ENCODE measurements at places on chromosomes 1 and 21.

- peak; percentile 14 for DNase-seq
Observed at GRCh38 chr1:37602750-37603694, 7.3 kb upstream of the GNL2 start.

DNA sequence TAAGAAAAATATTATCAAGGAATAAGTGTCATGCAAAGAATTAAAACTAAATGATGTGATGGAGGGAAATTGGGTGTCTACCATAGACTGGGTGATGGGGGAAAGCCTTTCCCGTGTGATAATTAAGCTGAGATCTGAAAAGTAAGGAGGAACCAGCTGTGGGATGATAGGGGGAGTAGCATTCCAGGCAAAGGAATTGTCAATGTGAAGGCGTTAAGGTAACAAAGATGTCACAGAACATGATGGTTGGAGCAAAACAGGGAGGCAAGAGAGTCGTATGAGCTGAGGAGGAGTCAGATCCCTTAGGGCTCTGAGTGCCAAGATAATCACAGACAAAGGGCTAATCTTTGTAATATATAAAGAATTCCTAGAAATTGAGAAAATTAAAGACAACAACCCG is 170.1 kb downstream of the CDC7 start:
- DNase-seq, result no peak

GRCh38 chr1:114131526-114132220 is 22.0 kb downstream of the SYT6 start:
- no peak for DNase-seq

- no peak for DNase-seq
Observed at GRCh38 chr1:12186679-12186985, 19.8 kb downstream of the TNFRSF1B start.

DNA sequence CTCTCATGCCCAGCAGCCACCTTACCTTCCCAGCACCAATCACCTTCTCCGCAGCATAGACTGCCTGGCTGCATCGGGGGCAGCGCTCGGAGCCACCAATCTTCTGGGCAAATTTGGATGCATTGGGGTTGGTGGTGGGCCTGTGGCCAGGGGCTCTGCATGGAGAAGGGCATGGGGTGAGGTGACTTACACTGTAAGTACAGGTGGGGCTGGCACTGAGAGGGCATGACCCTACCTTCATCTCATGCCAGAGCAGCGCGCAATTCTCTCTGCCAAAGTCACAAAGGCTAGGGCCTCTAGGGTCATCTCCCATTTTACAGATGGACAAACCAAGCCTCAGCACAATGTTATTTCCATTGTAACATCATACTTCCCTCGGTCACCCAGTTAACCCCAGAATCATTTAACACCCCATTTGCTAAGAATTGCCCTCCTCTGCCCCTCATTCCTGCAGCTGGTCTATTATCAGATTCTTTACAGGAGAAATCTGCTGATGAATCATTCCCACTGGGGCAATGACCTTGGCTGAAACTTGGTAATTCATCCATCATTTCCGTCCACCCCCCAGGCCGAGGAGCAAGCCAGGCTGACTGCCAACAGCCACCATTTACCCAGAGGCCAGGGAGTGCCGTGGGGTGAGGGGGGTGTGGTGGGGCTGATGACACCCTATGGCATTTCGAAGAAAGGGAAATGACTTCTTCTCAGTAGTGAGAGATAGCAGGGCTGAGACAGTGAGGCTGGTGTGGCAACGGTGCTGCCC is 17.9 kb downstream of the CSRP1 start:
- no peak for DNase-seq

DNA sequence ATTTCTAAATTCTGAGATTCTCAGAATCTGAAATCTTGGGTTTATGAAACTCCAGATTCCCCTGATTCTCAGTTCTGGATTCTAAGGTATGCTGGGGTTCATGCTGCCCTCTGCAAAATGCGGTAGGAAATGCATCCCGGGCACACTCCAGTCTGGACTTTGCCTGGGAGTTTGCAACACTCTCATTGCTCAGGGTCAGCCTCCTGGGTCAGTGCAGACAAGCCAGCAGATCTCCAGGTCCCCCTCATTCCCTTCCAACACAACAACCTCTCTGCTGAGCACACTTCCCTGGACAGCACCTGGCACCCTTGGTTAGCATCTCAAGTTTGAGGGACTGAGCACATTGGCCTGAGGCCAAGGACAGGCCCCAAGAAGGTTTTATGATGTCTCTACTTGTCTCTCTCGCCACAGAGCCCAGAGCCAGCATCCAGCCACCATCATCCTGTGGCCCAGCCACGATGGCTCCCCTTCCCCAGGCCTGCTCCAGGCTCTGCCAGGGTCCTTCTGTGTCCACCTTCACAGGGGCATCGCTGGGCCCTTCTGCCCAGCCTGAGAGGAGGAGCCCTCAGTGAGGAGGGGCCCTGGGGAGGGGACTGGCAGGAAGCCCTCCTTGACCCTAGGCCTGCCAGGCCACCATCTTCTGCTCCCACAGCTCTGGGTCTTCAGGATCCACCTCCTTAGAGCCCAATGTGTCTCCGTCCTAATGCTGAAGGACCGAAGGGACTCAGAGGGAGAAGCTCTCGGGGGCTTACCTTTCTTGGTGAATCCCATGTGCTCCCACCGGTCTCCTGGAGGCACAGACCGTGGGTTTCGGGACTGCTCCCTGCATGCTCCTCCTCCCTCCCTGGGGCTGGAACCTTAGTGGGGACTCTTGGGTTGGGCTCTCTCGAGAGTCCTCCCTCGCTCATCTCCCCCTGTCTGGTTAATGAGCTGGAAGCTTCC is 550.7 kb downstream of the PTPRU start:
- DNase-seq, result no peak

DNA sequence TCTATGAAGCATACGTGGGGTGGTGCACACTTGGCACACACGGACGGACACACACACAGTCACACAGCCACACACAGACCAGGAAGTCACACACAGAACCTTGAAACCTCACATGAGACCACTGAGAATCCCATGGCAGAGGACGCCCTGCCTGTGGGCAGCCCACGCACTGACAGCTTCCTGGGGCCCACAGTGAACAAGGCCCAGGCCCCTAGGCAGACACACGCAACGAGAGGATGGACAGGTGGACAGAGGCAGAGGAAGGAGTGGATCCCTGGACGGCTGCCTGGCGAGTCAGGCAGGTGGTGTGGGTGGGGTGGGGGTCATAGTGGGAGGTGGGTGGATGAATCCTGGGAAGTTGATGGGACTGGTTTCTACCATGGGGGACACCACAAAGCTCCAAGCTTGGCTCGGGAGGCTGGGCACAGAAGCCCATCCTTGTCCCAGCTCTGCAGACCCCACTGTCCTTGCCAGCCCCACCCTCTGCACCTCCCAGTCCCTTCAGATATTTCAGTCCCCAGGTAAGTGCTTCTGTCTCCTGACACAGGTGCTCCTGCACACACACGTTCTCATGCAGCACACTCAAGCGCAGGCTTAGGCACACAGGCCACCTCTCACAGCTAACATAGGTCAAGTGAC is 49.1 kb downstream of the WNT9A start:
- DNase-seq, result no peak

GRCh38 chr1:172909606-172910326 is 141.0 kb downstream of the TNFSF18 start:
- DNase-seq, result no peak

GRCh38 chr21:45578176-45578801 is 36.0 kb upstream of the SLC19A1 start:
- no peak for DNase-seq

GRCh38 chr1:50452700-50453099 is 29.5 kb upstream of the DMRTA2 start:
- no peak for DNase-seq

DNA sequence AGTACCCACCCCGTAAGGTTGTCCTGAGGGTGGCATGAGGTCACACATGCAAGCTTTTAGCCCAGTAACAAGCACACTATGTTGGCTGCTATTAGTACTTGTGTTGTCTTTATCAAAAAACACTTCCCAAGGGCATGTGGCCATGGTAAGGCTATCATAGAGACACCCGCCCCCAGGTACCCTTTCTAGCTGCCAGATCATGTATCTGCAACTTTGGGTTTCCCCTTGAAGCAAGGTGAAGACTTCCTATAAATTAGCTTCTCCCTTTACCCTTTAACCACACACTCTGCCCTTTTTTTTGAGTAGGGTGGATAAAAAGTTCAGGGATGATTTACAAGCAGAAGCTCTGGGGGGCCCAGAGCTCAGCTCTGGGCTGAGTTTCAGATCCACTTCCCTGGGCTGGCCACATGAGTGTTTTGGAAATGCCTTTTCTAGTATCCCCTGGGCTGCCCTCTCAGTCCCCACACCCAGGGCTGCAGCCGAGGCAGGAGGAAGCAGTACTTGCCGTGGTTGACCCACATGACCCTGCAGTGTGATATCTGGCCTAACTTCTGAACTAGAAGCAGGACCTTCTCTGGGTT is 2.0 kb downstream of the ZDHHC18 start:
- no peak for DNase-seq

GRCh38 chr1:160419150-160419837 is 18.9 kb downstream of the VANGL2 start:
- DNase-seq, result no peak

GRCh38 chr1:149844101-149844500 is 55.3 kb upstream of the BOLA1 start:
- no peak for DNase-seq

- DNase-seq, result no peak
Observed at GRCh38 chr1:222732216-222733159, 4.5 kb upstream of the FAM177B start.

DNA sequence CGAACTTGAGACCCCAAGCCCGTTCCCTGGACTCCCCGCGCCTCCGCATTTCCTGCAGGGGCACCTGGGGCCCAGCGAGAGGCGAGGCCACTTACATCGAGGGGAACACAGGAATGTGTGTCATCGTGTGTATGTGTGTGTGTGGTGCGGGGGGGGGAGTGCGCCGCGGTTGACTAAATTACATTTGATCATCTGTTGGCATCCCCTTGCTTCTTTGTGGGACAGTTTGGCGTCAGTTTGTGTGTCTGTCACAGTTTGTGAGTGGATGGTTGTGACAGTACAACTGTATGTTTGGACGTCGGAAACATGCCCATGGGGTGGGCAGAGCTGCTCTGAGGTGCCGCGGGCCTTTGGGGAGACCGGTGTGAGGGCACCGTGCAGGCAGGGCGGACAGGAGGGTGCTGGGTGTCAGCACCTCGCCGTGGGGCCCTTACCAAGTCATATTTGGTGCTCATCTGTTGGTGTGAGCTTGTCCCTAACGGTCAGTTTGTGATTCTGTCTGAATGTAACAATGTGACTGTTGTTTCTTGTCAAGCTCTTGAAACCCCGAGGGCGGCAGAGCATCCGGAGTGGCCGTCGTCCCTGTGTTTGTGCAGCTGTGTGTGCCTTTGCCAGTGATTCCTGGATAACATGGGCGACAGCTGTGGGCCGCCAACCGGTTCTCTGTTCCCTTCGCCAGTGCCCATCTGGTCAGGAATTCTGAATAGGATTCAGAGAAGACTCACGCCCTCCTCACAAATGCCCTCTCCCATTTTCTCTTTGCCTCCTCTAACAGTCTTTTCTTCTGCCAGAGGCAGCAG is 899 bp downstream of the OPRD1 start:
- no peak for DNase-seq

DNA sequence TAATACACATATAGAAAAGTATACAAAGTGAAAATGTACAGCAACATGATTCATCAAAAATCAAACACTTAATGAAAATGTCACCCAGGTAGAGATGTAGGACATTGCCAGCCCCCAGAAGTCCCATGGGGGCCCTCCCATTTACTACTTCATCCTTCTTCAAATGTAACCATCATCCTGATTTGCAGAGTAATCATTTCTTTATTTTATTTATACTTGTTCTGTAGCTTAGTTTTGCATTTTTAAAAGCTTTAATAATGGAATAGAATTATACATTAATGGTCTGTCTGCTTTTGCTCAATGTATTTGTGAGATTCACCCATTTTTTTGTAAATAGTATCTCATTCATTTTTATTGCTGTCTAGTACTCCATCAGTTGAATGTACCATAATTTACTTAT is 96.8 kb upstream of the CD55 start:
- no peak for DNase-seq

DNA sequence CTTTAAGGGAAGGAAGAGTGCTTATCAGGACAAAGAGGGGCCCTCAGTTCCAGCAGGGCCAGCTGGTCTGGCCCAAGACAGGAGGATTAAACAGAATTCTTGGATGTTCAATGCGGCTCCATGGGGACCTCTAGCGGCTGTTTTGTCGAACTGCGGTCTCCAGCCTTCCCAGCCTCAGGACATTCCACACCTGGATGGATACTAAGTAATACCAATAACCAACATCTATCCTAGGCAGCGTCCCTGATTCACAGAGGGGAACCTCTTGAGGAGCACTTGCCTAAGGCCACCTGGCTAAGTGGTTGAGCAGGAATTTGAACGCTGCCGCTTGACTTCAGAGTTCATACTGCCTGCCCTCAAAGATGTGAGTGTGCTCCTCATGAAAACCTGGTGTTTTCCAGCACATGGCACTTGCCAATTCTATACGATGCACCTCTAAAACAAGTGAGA is 15.5 kb upstream of the CD247 start:
- peak; percentile 43 for DNase-seq

DNA sequence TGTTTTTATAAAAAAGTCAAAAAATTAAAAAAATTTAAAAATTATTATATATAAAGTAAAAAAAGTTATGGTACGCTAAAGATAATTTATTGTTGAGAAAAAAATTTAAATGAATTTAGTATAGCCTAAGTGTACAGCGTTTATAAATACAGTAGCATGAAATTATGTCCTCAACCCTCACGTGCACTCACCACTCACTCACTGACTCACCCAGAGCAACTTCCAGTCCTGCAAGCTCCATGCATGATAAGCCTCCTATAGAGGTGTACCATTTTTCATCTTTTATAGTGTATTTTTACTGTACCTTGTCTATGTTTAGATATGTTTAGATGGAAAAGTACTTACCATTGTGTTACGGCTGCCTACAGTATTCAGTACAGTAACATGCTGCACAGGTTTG is 5.1 kb downstream of the DISC1 start:
- DNase-seq, result no peak

DNA sequence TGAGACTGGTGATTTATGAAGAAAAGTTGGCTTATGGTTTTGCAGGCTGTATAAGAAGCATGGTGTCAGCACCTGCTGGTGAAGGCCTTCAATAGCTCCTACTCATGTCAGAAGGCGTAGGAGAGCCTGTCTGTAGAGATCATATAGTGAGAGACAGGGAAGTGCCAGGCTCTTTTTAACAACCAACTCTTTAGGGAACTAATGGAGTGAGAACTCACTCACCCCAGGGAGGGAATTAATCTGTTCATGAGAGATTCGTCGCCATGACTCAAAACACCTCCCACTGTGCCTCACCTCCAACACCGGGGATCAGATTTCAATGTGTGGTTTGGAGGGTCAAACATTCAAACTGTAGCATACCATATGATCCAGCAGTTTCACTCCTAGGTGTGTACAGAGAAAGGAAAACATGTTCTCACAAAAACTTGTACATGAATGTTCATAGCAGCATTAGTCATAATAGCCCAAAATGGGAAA is 72.6 kb downstream of the TTC3 start:
- DNase-seq, result no peak

DNA sequence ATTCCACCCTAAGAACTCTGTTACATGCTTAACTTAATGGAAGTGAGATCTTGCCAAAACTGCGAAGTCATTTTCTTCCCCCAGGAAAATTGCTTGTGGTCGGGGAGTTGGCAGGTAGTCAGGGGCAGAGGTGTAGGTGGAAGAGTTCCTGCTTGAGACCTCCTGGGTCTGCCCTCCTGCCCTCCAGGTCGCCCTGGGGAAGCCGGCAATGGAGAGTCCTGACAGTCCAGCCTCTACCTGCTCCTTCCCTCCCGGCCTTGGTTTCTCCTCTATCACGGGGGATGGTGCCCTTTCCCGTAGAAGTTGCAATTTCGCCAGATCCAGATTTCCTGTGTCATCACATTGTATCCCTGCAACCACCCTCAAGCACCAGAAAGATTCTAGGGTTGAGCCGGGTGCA is 463.8 kb downstream of the MATN1 start:
- no peak for DNase-seq

- DNase-seq, result no peak
Observed at GRCh38 chr1:101051688-101052638, 26.4 kb upstream of the DPH5 start.

All from activated effector memory CD4-positive, alpha-beta T cell treated with Interleukin-2 at 50 U/mL for 16 hours (primary cell).